HS-5 (cell line): ENCODE measurements at places on chromosomes 5 and 9.
A peak's percentile ranks its signal among the peaks of the same experiment; 100 is the strongest.

DNA sequence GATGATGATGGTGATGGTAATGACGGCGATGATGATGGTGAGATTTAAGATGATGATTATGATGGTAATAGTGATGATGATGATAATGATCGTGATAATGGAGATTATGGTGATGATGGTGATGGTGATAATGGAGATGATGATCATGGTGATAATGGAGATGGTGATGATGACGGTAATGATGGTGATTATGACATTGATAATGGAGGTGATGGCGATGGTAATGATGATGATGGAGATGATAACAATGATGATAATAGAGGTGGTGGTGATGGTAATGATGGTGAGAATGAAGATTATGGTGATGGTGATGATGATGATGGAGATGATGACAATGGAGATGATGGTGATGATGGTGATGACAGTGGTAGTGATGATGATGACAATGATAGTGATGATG is 69.7 kb downstream of the MED10 start:
- DNase-seq, result no peak

- no peak for DNase-seq
Measured at GRCh38 chr5:40909264-40909663, at the start of gene C7. Gene C7, plus strand, starts transcription at chr5:40909497. Its CDS starts 114 bp downstream, at chr5:40909611.

DNA sequence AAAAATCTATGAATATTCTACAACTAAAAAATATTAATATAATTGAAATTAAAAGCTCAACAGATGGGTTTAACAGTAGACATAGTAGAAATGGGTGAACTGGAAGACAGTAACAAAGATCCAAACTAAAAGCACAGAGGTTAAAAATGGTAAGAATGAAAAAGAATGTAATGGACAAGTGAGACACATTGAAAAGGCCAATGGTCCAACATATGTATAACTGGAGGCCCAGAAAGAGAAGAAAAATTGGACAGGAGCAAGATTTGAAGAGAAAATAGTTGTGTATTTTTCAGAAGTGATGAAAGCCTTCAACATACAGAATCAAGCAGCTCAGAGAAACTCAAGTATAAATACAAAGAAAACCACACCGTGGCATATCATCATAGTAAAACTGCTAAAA is 58.6 kb downstream of the PCDHGC5 start:
- no peak for DNase-seq

DNA sequence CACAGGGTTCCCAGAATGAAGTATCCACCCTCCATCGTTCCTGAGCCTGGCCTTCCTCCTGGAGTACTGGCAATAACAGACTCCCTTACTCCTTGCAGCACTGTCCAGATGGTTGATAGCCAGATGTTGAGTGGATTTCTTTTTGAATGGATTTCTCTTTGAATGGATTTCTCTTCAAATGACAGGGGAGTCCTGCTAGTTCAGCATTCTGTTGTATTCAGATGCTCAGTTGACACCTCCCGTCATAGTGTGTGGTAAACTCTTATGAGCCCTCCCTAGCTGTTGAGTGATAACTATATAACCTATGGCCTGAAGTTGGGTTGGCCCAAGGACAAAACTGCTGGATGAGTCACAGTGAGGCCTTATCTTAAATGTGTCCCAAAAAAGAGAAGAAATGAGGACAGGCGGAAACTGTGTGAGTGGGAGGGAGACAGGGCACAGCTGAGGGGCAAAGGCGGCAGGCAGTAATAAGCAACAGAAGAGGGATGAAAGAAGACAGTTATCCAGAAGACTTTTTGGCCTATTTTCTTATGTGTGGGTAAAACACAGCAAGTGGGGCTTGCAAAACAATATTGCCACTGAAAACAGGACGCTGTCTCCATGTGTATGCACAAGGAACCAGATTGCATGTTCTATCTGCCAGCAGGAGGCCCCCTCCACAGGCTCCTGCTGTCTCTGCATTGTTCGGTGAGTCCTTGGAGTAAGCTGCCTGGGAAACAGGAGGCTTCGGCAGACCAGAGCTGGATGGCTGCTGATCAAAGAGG is 209.5 kb upstream of the S1PR3 start:
- no peak for DNase-seq

DNA sequence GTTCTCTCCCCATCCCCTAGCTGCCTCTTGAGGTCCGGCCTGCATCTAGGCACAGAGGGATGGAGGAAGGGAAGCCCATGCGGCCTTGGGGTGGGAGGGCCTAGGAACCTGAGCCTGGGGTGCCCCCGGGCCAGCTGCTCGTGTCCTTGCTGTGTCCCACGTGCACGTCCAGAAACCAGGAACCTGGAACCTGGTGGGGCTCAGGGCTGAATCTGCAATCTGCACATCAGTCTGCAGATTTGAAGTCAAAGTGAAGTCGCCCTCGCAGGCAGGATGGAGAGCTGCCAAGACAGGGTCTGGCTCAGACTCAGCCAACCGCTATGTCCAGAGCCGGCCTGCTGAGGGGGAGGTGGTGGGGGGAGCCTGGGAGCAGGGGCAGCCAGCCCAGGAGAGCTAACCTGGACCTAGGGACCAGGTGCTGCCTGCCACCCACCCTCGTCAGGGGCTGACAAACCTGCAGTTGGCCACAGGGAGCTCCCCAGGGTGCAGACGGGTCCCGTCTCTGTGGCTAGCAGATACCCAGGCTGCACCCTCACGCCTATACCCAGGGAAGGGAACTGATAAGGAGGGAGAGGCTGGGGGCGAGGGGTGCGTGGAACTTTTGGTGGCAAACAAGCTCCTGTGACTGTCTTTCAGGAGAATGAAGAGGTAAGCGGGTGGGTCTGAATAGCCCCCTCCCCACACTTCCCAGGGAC is 103.5 kb upstream of the SIMC1 start:
- no peak for DNase-seq

DNA sequence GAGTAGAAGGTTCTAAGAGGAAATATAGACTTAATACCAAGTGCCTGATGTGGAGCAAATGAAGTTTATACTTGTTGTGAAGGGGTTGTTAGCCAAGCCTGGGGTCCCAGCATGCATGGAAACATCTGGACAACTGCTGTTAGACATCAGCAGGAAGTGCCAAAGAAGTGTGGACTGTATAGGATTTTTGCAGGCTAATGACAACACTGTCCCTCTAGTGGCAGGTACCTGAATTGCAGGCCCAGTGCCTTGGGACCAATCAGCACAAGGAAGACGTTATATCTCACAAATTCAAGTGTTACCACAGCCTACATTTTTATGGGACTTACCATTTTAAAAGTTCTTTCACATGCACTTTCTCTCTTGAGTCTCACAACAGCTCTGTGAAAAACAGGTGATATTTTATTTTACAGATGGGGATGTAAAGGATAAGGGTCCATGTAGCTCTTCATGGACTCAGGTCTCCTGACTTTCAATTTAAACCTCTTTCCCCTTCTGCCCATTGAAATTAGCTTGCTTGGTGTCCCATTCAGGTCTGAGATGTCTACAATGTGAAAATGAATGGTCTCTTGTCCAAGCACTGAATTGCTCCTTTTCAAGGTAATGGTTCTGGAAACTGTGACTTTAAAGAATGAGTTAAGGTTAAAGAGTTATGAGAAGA is 89.0 kb upstream of the MAP1B start:
- DNase-seq, result peak; percentile 14

DNA sequence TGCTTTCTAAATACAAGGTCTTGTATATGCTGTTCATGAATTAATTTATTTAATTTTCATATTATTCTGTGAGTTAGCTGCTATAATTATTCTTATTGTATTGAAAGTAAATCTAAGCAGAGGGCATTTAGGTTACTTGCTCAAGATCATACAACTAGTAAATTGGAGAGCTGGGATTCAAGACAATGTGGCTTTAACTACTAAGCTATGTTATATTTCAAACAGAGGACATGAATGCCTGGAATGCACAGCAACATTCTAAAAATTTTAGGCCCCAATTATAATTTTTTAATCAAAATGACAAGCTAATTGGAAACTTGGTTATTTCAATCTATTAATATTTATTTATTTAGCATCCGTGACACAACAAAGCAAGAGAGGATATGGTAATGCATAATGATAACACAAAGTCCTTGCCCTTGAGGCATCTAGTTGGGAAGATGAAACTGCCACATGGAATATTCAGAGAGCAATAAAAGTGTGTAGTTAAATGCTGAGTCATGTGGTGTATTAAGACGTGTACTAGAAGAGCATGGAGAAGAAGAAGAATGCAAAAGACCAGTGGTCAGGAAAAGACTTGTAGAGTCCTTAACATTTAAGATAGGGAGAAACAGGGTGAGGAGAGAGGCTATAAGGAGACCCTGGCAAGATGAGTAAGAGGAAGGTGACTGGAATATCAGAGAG is 24.4 kb downstream of the CTXN3 start:
- no peak for DNase-seq

- no peak for DNase-seq
Measured at GRCh38 chr5:6593148-6594016, 39.5 kb downstream of the NSUN2 start.

DNA sequence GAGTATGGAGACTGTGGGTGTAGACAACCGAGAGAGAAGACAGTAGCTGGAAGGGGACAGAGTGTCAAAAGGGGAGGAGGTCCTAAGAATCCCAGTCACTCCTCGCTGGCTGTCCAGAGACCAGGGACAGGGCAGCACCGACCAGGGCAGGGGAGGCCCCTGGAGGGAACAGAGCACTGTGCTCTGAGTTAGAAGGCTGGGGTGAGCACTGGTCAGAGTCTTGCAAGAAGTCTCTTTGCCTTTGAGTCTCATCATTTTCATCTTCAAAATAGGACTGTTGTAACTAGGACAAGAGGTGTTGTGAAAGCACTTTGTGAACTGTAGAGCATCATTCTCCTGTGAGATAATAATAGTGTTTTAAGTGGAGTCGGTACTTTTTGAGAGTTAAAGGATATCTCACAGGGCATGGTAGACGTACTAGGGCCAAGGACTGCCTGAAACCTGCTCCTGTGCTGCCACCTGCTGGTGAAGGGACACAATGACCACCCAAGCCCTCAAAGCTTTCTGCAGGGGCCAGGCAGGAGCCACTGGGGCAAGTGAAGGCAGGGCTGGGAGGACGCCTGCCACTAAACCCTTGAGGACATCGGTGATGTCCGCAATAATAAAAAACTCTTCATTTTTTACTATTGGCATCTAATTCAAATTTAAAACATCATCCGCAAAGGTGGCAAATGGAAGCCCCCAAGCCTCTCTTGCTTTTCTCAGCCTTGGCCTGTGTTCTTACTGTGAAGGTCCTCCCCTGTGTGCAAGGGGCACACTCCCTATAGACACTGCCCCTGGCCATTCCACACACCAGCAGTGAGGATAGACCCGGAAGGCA is 28.2 kb downstream of the SLC6A7 start:
- DNase-seq, result peak; percentile 55

DNA sequence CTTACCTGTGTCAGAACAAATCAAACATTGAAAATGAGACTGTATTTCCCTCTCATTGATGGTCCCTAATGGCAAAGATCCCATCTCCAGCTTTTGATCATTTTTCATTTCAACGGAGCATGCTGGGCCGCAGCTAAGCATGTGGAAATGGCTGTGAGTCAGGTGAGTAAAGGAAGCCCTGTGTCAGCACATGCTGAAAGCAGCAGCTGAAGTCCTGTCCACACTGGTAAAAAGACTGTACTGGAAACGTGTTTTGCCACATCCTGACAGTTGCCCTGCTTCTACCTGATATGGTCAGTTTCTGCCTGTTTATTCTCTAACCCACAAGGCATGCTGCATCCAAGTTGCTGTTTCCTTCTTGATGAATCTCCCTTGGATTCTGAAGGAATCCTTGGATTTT is 330.1 kb downstream of the EFNA5 start:
- DNase-seq, result no peak

GRCh38 chr9:36749461-36749860 is 176.8 kb downstream of the MELK start:
- DNase-seq, result no peak

DNA sequence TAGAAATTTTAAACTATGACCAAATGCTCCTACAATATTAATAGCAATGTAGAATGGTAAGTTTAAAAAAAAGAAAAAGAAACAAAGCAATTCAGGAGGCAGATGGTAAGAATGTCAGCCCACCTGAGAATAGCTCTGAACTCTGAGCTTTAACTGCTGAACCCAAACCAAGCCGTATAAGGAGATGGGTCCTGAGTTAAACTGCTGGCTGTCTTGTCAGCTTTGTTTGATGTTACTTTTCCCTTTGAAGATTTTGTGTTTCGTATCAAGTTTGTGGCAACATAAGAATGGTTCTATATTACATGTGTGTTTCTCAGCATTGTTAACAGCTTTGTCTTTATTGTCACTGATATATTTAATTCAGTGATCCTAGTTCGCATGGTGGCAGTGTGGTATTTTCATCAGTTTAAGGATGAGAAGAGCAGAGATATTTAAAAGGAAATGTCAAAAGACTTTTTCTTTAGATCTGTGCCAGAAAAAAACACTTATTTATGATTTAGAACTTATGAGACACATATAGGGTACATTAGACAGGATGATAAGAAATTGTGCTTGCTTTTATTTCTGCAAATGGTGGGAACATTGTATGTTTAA is 390.1 kb downstream of the CCDC171 start:
- DNase-seq, result no peak
